ENCODE measurements at places on chromosomes 7 and 10.

DNA sequence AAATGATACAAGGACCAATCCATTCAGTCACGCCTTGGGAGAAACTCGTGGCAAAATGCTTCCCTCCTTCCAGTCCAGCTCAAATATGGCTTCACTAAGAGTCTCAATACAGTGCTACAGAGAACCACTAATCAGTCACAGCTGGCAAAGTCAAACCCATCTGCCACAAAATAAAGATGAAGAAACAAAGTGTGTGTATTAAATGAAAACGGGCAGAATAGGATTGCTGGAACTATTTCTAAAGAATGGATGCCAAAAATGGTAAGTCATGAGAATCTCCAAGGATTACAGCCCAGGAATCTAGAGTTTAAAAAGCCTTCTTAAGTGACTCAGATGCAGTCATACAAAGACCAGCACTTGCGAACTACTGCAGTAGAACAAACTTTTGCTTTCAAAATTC is 61.9 kb downstream of the CACUL1 start:
- no peak for DNase-seq

DNA sequence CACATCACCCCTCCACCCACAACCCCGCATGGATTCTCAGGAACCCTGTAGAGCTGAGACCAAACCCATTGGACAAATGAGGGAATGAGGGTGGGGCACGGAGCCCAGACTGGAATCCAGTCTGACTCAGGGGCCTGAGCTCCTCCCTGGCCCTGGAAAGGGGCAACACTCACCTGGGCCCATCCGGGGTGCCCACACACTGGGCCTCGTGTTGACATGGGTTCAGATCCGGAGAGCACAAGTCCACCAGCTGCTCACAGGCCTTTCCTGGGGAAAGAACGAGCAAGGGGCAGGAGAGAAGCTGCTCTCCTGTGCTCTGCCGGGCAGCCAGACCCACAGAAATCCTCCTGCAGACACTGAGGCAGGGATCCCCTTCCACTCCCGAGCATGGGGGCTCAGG is 172.2 kb downstream of the SLIT1 start:
- DNase-seq, result no peak

DNA sequence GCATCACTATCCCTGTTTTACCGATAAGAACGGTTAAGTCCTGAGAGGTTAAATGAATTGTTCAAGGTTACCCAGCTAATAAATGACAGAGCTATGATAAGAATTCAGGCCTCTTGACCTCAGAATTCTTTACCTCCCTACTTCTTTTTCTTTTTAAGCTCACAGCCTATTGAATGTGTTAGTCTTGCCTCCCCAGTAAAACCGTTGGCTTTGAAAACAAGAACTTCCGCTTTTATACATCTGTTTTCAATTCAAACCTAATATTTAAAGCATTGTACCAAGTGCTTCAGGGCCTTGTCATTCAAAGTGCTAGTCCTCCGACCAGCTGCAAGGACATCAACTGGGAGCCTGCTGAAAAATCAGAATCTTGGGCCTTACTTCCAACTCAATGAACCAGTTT is 15.6 kb downstream of the SEC31B start:
- DNase-seq, result no peak

GRCh38 chr7:36598054-36598674 is 126.1 kb downstream of the AOAH start:
- DNase-seq, result no peak

DNA sequence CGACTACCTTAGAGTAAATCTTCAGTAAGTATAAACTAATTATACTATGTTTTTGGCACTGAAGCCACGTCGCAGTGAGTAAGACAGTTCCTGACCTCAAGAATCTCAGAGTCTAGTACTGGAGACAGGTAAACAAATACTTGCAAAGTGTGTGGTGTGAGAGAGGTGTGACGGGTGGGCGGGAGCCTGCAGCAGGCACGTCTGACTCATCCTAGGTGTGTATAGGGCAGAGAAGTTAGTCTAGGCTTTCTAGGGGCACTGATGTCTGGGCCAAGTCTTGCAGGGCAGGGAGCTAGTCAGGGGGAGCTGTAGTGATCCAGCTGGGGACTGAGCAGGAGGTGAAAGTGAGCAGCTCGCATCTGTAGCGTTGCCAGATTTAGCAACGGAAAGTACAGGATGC is 35.9 kb upstream of the SFTPD start:
- DNase-seq, result no peak

DNA sequence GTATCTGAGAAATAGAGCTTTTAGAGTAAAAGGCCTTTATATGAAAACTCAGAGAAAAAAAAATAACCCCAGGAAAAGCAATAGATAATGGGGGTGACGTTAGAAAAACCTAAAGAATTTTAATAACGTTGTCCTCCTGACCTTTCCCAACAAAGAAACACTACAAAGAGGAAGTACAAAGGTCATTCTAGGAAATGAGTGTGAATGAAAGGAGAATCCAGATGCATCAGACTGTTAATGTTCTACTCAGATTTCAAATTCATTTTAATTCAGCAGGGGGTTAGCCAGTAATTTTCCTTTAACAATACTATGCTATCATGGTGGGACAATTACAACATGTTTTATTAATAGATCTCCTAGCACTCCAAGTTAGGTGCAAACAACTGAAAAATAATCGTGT is 73.8 kb upstream of the CDK1 start:
- no peak for DNase-seq

DNA sequence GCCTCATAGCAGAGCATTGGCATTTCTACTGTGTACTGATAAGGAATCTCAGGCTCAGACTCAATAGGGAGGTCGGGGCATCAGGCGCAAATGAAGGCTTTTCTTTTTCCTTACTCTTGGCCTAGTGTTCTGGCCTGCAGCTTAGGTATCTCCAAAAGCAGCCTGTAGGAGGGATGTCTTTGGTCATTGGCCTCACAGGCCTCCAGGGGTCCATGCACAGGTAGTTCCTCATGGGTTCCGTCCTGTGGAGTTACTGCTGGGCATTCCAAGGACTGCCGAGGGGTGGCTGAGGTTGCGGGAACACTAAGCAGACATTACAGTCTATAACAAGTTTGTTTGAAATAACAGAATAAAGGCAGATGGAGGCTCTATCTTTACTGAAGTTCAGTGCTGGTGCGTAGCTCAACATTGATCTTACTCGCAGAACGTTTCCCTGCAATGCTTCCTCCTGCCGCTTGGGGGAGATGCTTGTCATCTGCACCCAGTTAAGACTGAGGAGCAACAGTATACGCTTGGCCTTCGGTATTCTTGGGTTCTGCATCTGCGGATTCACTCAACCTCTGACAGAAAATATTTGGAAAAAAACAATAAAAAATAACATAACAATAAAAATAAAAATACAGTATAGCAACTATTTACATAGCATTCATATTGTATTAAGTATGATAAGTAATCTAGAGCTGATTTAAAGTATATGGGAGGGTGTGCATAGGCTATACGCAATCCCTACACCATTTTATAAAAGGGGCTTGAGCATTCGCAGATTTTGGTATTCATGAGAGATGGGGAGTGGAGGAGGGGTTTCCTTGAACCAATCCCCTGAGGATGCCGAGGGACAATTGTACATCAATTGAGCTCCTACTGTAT is 58.9 kb downstream of the SH2D4B start:
- peak; percentile 39 for DNase-seq

- DNase-seq, result no peak
Measured at GRCh38 chr7:2577914-2578680, 19.3 kb downstream of the IQCE start.

DNA sequence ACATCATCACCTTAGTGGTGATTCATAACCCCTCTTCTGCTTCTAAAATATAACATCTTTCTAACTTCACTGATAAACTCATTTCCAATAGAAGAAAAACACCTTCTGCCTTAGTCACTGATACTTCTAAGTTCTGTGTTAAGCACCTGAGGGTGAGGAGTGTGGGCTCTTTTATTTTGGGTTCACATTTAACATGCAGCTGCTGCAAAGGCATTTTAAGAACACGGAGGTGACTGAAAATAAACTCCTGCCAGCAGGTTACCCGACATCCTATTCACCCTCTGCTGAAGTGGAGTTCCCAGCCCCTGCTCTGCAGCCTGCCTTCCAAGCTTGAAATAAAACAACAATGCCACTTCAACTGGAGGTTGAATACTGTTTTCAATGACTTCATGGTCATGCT is 202.9 kb upstream of the PLXNA4 start:
- no peak for DNase-seq
